Stimulated activated CD8-positive, alpha-beta memory T cell treated with anti-CD3 and anti-CD28 coated beads, Interleukin-4, amount 100 ng/mL, for 4 hours (primary cell): ENCODE measurements at places on chromosomes 6 and 20.

DNA sequence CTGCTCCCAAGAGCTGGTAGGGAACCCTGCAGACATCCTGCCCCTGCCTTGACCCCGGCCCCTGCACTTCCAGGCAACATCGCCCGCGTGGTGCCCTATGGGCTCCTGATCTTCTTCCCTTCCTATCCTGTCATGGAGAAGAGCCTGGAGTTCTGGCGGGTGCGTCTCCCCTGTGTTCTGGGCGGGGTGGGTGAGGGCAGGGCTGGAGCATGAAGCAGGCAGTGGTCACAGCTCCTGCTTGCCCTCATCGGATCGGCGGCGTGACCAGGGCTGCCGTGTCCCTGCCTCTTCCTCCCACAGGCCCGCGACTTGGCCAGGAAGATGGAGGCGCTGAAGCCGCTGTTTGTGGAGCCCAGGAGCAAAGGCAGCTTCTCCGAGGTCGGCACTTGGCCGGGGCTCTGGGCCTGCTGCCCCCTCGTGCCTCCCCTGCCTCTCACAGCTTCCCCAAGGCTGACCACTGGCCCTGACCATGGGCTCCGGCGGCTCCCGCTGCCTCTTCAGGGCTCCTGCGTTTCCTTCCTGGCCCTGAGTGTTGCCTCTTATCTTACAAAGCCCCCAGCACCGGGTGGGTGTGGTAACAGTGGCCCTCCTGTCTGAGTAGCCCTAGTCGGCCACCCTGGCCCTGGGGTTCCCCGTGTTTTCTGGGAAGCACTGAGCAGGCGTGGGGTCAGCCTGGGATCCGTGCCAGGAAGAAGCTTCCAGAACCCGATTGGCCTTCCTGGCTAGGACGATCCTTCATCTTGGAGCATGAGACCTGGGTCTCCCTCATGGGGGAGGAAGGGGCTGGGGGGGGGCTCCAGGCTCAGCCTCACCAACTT is 8.0 kb upstream of the TNFRSF6B start:
- no peak for DNase-seq

- DNase-seq = no peak
Observed at GRCh38 chr6:41577356-41578216, 31.4 kb downstream of the FOXP4 start.

- no peak for DNase-seq
Observed at GRCh38 chr6:135265278-135265677, 84.2 kb downstream of the MYB start.

DNA sequence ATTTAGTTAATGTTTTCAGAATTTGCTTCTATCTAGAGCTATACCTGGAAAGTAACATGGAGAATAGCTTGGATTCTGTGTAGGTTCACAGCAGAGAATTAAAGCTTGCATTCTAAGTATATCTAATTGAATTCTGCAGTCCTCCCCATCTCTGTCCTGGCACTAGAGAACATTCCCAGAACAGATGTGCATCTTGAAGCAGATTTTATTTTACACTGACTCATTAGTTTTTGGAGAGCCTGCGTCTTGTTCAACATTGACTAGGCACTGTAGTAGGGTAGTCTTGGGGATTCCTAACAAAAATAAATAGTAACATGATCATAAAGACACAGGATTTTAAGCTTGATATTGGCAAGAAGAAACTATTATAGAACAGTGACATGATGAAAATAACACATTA is 36.2 kb upstream of the BAG2 start:
- no peak for DNase-seq

DNA sequence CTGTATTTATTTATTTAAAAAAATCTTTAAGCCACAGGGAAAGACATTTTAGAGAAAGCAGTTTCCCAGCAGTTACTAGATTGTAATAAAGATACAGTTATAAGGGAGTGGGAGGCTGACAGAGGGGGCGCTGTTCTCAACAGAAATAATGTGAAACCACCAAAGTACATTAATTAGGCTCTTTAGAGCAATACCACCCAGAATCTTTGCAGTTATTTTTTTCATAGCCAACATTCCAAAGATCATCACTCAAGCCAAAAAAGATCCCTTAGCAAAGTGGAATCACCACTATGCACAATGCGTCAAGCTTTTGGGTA is 331.3 kb upstream of the DEFB112 start:
- no peak for DNase-seq

GRCh38 chr20:50108556-50109235 is 4.3 kb downstream of the UBE2V1 start:
- no peak for DNase-seq

- DNase-seq = no peak
Observed at GRCh38 chr6:154797857-154798256, 64.6 kb downstream of the SCAF8 start.

GRCh38 chr20:50873585-50873984 is 57.7 kb downstream of the ADNP start:
- no peak for DNase-seq

DNA sequence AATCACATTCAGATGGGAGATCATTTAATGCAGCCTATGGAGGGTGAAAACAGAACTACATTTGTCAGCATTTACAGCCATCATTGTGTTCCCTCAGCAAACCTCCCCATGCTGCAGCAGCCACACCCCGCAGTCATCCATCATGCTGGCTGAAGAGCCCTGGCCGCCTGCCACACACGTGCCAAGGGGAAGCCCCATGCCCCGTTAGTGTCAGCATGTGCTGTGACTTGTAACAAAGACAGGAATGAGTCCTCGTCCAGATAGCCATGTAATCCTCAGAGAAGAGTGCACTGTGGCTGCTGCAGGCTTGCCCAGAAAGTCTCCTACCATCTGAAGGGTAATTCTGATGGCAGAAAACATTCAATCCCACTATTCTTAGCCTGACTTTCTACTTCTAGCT is 1097.8 kb downstream of the KIF16B start:
- DNase-seq = no peak

DNA sequence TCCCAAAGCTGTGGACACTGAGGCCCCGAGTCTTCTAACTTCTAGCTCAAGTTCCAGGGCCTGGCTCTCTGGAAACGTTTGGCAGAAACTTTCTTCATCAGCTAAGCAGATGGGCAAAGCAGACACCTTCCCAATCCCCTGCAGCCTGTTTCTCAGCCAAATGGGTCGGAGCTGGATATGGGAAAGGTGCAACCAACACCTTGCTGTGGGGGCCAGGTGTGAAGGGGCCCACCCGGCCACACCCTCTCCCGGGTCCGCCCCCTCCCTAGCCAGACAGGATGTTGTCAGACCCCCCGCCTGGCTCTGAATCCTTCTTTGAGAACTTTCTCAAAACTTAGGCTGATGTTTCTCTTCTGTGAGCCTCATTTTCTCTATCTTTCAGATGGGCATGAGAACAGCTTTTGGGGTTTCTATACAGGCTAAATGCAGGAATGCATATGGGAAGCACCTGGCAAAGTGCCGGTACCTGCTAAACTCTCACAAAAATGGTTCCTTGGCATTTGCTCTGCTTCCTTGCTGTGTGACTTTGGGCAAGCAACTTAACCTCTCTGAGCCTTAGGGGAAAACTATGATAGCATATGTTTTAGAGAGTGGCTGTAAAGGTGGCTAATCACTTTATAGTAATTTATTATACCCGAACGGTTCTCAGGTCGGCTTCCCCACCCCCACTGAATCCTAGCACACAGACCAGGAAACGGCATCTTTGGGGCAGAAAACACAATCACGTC is 1.8 kb downstream of the SNAI1 start:
- no peak for DNase-seq

- DNase-seq = no peak
Observed at GRCh38 chr6:106339334-106340029, 13.9 kb upstream of the ATG5 start.

GRCh38 chr6:16236631-16237199 is 1.7 kb upstream of the GMPR start:
- DNase-seq = no peak

DNA sequence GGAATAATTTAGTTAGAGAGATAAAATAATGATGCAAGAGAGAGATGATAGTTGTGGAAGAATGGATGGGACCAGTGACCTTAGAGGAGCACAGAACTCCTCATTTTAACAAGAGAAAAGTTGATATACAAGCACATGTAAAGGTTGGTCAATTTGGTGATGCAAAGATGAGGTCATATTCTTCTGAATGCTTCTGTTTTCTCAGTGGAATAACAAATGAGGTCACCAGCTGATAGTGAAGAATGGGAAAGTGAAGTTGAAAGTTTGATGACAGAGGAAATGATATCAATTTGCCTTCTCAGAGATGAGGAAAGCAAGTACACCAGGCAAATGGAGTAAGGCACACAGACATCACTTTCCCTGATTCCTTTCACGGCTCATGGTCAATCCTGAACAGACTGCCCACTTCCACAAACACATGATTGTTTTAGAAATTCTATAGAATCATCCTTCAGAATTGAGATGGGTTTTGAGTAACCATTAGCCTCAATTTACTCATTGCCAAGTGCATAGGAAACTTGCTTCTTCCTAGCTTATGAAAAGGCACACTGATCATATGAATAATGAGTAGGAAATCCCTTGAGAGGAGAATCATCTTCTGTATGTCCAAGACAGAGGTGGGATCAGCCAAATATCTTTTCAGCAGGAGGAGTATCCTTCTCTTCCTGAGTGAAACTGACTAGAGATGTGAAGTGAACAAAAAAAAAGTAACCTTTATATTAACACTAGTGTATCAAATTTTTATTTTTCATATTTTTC is 82.4 kb upstream of the TCF21 start:
- DNase-seq = no peak

DNA sequence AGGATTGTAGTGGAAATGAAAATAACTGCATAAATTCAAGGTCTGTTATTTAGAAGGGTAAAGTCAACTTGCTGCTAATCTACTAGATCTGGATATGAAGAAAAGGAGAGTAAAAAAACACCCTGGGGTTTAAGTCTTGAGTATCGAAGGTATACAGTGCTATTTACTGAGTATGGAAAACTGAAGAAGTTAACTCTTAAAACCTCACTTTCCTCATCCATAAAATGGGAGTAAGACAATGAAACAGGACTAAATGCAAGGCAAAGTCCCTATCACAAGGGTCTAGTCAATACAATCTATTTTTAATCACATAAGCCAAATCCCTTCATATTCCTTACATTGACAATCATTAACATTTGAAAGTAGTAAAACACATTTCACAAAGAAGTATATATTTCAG is 2.2 kb downstream of the FBXO5 start:
- no peak for DNase-seq

- DNase-seq = no peak
Observed at GRCh38 chr20:20373091-20373571, 5.2 kb downstream of the INSM1 start.

GRCh38 chr20:63941282-63942081 is 14.7 kb downstream of the UCKL1 start:
- DNase-seq = no peak

- DNase-seq = no peak
Observed at GRCh38 chr6:43870660-43871061, 100.7 kb downstream of the VEGFA start.

GRCh38 chr6:4935975-4936680 is 67.7 kb downstream of the RPP40 start:
- no peak for DNase-seq

- DNase-seq = no peak
Observed at GRCh38 chr6:142184307-142184706, 37.2 kb downstream of the VTA1 start.

- DNase-seq = no peak
Observed at GRCh38 chr20:50992336-50992732, 30.6 kb downstream of the KCNG1 start.

GRCh38 chr6:132544826-132545225 is 6.7 kb downstream of the TAAR9 start:
- no peak for DNase-seq

DNA sequence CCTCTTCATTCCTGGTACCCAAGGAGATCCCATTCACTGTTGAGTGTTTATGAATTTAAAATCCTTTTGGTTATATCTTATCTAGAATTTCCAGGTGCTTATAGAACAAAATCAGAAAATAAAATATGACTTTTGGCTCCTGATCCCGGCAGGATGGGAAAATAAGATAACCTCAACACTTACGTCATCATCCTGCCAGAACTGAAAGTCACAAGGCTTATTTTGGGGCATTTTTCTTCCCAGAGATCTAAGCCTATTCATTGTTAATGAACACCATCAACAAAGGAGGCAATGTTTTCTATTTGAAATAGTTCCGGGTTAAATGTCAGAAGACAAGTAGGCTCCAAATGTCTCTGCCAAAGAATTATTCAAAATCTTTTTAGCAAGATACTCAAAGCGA is 580.6 kb downstream of the TFAP2A start:
- no peak for DNase-seq

DNA sequence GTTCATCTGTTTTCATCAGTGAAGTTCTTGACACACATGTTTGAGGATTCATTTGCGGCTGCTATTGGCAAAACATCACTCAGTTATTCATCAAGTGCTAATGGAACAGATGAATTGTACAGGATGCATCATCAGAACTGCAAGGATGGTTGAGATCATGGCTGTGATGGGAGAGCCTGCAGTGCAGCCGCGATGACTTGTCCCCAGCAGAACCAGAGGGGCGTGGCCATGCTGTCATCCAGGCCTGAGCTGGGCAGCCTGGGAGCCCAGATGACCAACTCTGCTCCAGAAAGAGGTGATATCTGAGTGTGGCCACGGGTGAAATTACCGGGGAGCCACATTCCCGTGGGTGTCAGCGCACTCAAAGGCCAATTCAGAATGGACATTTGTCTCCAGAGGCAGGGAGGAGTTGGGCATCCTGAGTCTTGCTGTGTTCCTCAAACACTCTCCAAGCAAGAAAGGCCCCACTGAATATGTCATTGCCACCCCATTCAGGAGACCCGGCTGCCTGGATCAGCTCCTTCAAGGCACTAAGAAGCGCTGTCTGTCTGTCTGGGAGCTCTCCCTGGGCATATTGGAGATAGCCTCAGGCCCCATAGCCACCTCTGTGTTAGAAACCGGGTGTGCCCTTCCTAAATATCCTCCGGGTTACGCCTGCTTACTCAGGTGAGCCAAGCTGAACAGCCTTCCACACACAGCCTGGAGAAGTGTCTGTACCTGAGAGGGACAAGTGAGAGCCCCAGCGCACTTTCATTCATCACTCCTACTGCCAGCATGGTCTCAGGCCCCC is 66.7 kb downstream of the SYNDIG1 start:
- DNase-seq = no peak
